Left lobe of liver (tissue), 2 donors: ENCODE measurements at places on chromosomes 1 and 21. TPM values are rescaled to one million over a fixed set of nuclear protein-coding genes. Genes with fewer than 3 reads are reported as not detected.

- no peak for DNase-seq
Observed at GRCh38 chr1:114328361-114328904, 174.8 kb upstream of the SYT6 start.

- DNase-seq: no peak
Observed at GRCh38 chr1:5430136-5430535, 562.1 kb downstream of the NPHP4 start.

- DNase-seq: no peak
Observed at GRCh38 chr21:41482301-41482700, 25.7 kb downstream of the TMPRSS2 start.

DNA sequence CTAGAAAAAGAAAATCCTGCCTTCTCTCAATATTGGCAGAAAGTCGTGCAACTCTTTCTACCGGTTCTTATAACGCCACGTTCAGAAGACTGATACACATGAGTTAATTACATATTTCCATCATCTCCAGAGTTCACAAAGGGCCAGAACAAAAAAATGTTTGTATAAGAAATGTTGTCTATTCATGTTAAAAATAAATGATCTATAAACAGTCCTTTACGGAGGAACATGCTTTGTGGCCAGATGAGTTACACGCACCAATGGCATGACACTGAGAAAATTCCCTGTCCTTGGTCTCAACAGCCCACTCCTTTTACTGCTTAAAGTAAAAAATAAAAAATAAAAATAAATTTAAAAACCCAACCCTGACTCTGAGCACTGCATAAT lies 29.5 kb downstream of the C2CD2 start:
- DNase-seq: no peak

GRCh38 chr1:225448146-225448805 lies 20.4 kb upstream of the LBR start:
- DNase-seq: peak; percentile 22

GRCh38 chr1:204499511-204500468 lies 5.2 kb upstream of the PIK3C2B start:
- DNase-seq: no peak

- no peak for DNase-seq
Observed at GRCh38 chr1:226581650-226582330, 33.2 kb downstream of the STUM start.

GRCh38 chr1:216914974-216915373 lies 191.7 kb upstream of the ESRRG start:
- no peak for DNase-seq

DNA sequence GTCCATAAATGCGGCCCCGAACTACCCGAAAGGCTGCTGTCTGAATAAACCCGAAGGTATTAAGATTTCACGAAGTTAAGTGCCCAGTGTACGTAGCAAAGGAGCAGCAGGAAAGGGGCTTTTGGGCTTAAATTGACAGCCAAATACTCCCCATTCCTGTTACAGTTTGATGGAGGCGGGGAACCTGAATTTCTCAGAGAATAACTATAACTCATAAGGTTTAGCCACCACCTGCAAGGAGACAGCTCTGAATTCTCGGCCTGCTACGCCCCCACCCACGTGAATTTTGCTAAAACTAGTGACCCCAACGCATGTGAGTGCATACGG lies 5.2 kb downstream of the GFI1 start:
- no peak for DNase-seq

DNA sequence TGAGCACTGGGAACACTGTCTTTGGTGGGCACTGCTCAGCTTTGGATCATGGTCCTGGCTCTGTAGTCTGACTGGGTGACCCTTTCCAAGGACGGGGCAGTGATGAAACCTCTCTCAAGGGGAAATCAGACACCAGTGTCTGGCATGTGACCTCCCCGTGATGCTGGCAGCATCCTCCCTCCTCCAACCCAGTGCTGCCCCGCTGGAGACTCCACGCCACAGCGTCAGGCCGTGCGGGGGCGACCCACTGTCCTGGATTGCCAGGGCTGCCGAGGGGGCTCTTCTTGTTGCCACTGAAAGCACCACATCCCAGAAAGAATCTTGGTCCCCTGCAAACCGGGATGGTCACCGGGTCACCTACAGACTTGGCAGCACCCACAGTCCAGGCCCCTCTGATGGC lies 146.4 kb upstream of the ARHGEF16 start:
- DNase-seq: no peak

Gene FAM163A
- total RNA-seq: 0.05 TPM

- DNase-seq: no peak
Observed at GRCh38 chr1:6832531-6833188, 47.4 kb downstream of the CAMTA1 start.

Gene RNU1-2
- 1,159 TPM for total RNA-seq

GRCh38 chr21:46146856-46147255 lies 8.5 kb downstream of the FTCD start:
- peak; percentile 40 for DNase-seq

- DNase-seq: peak; percentile 48
Observed at GRCh38 chr1:25245809-25246599, 1.2 kb downstream of the RSRP1 start.

DNA sequence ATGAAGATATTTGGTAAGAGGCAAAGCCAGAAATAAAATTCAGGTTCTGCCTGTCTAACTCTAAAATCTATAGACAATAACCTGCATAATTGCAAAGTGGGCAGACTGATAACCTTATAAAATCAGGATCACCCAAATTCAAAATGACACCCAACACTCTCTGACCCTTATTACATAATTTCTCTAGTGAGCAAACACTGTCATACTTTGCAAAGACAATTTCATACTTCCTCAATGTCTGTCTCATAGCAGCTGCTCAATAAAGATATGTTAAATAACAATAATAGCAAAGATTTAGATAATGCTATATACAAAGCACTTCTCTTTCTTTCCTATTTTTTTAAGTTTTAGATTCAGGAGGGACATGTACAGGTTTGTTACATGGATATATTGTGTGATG lies 118.5 kb downstream of the UCHL5 start:
- no peak for DNase-seq

DNA sequence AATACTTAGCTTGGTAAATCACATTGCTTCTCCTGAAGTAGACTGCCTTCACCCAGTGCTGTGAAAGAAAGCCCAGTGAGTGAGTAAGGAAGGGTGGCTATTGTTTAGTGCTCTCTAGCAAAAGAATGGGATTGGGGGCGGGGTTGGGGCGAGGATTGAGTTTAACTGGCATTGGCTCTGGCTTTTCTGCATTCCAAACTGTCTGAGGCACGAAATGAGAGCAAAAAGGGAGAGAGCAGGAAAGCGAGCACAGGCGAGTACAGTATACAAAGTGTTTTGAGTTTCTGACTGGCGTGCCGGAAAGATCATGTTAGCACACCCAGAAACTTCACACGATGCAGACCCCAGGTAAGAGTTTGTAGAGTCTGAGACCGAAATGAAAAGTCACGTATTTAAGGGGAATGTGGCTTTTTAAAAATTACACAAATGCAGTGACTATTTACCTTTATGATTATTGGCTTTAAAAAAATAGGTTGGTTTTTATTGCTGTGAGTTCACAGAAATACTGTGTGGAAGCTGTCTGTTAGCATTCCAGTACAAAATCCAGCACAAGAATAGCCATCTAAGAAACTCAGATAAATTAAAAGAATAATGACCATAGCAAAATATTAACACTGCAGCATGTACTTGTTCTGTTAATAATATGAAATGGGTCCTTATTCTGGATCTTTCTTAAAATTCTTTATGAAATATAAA lies 155.4 kb downstream of the CLEC20A start:
- DNase-seq: no peak

DNA sequence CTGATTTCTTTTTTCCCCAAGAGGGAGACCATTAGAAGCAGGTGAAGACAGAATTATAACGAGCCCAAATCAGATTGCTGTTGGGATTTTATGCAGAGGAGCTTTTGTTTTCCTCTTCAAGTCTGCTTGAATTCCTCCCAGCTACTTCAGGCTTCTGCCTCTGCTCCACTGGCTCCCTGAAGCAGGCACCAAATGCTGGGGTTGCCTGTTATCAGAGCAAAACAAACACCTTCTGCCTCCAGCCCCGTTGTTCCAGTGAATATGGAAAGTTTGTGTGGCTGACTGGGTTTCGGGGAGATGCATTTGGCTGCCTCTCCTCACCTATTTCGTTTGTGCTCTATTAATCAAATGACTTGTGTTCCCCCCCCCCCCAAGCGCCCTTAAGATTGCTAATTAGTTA lies 209.2 kb downstream of the URB2 start:
- no peak for DNase-seq

Gene CD1C
- not detected for total RNA-seq

Gene IFFO2
- 4.1 TPM for total RNA-seq

- DNase-seq: no peak
Observed at GRCh38 chr1:54245501-54245900, 45.5 kb downstream of the MRPL37 start.

Gene AK5
- total RNA-seq: 0.15 TPM

Gene DMRTA2
- not detected for total RNA-seq

DNA sequence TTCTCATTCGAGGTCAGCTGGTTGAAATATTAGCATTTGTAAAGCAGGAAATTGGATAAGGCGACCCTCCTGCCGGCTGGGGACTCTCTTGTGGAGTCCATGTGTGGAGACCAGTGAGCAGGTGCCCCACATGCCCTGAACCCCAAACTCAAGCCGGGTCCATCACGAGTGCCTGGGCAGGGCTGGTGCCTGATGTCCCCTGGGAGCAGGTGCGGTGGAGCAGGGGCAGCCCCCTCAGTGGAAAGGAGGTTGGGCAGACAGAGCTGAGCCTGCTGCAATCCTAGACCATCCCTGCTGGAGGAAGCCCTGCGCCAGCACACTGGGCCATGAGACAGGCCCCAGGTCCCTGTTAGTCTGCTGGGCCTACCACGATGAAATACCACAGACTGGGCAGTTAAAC lies 395.6 kb downstream of the NPHP4 start:
- no peak for DNase-seq

- peak; percentile 85 for DNase-seq
Observed at GRCh38 chr21:31731056-31731856, 662 bp downstream of the SCAF4 start.

Gene LCE2A
- total RNA-seq: not detected

GRCh38 chr1:54381524-54381923 lies 24.7 kb downstream of the SSBP3 start:
- DNase-seq: no peak

Gene BCAR3
- 16.8 TPM for total RNA-seq

Gene F3
- total RNA-seq: 2.0 TPM

DNA sequence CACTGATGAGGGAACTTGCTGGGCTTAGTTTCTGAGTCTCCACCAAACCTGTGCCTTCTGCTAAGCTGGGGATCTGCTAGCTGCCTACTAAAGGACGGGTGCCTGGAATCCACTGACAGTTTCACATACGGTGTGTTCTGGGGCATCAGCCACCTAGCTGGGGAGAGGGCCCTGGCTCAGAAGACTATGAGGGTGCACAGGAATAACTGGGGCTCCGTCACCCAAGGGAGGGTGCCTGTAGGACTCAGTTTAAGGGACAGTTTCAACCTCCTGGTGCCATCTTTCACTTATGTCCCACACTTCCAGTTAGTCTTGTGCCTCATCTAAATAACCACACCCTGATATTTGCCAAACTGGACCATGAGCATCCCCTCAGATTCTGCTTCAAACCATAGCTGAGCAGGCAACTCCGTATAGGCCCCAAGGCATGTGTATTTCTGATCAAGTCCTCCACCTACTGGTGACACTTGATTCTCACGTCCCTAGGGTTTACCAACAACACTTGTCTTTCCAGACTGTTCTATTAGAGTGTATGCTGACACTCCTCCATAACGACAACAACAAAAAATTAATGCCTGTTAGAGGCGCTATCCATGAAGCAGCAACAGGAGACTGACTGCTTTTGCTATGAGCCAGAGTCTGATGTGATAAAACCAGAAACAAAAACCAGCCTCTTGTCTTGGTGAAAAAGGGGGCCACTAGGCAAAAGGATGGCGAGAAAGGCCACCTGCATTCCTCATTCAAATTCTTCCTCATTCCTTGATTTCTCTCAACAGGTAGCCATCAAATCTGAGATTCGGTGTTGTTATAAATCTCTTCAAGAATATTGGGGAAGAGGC lies 55.0 kb upstream of the PAXBP1 start:
- DNase-seq: no peak

Gene FCRL1
- total RNA-seq: not detected

DNA sequence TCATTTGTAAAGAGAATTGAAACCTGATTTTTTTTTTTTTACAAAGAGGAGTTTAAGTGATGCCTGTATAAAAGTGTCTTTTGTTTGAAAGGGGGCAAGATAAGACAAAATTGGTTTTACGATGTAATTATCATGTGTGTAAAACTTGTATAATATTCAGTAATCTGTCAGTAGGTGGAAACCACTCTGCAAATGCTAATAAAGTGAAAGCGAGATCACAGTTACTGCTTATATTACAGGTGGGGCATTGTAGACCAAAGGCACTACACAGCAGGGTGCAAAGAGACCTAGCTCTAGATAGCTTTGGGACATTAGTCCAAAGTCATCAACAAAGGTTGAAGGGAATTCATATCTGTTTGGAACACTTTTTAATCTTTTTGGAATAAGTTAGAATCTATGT lies 174.2 kb downstream of the LHX8 start:
- DNase-seq: no peak

DNA sequence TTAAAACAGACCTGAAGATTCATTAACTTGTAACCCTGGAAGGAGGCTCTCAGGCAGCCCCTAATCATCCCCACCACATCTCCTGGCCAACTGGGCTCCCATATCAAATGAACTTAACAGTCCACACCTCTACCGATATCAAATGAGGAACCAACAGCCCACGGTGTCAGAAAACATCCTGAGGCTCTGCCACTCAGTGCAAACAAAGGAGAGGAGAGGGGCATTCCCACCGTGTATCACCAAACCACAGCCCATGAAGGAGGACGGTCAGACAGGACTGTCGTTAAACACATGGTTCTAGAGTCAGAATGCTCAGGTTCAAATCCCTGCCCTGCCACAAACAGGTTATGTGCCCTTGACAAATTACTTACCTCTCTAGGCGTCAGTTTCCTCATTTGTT lies 52.5 kb downstream of the ERI3 start:
- DNase-seq: no peak

Gene UBL4B
- not detected for total RNA-seq

DNA sequence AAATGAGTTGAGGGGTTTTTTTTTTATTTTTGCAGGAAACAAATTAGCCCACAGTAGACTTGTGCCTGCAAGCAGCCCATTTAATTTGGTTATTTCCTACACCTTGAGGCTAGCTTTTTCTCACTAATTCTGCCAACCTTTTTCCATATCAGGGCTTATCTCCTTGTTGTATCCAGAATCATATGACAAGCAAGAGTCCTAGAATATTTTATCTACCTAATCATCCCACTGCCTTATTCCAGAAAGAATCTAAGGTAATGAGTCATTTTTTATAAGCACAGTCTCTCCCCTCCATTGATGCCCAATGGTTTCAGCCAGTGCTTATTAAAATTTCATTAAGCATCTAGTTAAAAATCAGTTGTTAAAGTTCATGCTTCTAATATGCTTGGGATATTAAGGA lies 324.1 kb downstream of the BARHL2 start:
- DNase-seq: no peak
